Upper lobe of left lung (tissue), 6 donors: ENCODE measurements at places on chromosomes 3 and 15. TPM values are rescaled to one million over a fixed set of nuclear protein-coding genes. Genes with fewer than 3 reads are reported as not detected.

XPC gene
- total RNA-seq: 47.3 TPM

SPTSSB gene
- 0.46 TPM for total RNA-seq

PLA2G4D gene
- not detected for total RNA-seq

FAM227B gene
- total RNA-seq: 2.9 TPM

FMN1 gene
- 176 TPM for total RNA-seq

LTF gene
- 15.3 TPM for total RNA-seq

ACTL6A gene
- total RNA-seq: 47.3 TPM

GOLGA8S gene
- not detected for total RNA-seq

FBXW12 gene
- not detected for total RNA-seq

C2CD4A gene
- total RNA-seq: not detected

CFAP100 gene
- total RNA-seq: 32.5 TPM

MME gene
- 82.1 TPM for total RNA-seq

MED12L gene
- total RNA-seq: not detected

GRCh38 chr3:119318876-119319275 is 24.7 kb downstream of the ARHGAP31 start:
- peaks cover 56% of the 10 kb centered on the region for H3K4me1 ChIP-seq
- no peaks in the 10 kb centered on the region for H3K36me3 ChIP-seq
- no peak for DNase-seq
- H3K27ac ChIP-seq: no peak overlapping the region
- no peaks in the 10 kb centered on the region for H3K27me3 ChIP-seq

- no peak for DNase-seq
- peaks cover 43% of the 10 kb centered on the region for H3K4me1 ChIP-seq
- no peaks in the 10 kb centered on the region for H3K36me3 ChIP-seq
- no peak overlapping the region for H3K4me3 ChIP-seq
- no peak overlapping the region for H3K27ac ChIP-seq
Observed at GRCh38 chr3:127701280-127701911, 28.6 kb downstream of the ABTB1 start.

GRCh38 chr3:17469954-17470353 is 272.5 kb downstream of the TBC1D5 start:
- no peak overlapping the region for H3K27ac ChIP-seq
- H3K27me3 ChIP-seq: no peaks in the 10 kb centered on the region
- H3K4me1 ChIP-seq: no peaks in the 10 kb centered on the region
- no peak overlapping the region for H3K4me3 ChIP-seq

DNA sequence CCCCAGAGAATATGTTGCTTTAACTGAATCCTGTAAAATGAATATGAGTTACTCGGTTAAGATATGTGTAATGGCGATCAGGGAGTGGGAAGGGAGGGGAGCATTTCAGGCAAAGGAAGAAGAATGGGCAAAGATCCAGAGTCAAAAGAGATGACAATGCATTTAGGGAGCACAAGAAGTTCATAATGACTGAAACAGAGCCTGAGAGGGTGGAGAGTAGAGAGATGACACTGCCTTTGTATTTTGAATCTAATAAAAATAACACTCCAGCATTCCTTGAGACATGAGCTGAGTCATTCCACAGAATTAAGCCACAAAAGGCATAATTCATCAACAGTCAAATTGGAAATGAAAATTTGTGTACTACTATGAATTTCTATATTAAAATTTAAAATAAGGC is 105.3 kb upstream of the PEX5L start:
- no peaks in the 10 kb centered on the region for H3K36me3 ChIP-seq
- DNase-seq: no peak
- no peak overlapping the region for H3K27ac ChIP-seq
- no peaks in the 10 kb centered on the region for H3K27me3 ChIP-seq
- no peak overlapping the region for H3K4me3 ChIP-seq
- H3K4me1 ChIP-seq: no peaks in the 10 kb centered on the region

DNA sequence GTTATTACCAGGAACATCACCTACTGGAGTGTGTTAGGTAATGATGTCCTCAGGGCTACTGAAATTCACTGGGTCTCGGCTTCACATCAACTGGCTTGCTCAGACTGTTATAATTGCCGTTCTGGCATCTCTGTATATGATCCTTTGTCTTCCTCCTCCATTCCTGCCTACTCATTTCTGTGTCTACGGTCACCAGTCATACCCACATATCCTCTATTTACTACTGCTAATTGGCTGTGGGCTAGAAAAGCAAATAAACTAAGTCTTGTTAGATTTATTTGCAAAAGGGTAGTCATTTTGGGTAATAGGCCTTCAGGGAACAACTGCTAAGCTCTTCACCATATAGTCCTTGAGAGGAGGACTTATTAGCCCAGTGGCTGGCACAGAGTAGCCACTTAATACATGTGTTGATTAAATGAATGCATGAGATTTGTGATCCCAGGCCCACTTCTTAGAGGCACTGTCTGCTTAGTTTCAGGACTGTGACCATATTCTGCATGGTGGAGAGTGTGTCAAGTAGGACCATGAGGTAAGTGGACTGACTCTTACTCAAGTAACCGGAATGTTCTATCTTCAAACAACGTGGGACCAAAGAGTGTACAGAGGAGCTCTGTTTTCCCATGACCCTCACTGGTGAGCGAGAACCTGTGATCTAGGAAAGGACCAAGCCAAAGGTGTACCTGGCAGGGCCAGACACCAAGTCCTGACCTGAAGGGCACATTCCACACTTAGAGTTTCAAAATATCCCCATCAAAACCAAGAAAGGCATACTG is 13.2 kb downstream of the ZDHHC3 start:
- H3K4me3 ChIP-seq: no peak overlapping the region
- peaks cover 45% of the 10 kb centered on the region for H3K4me1 ChIP-seq
- H3K36me3 ChIP-seq: peaks cover 8% of the 10 kb centered on the region
- H3K27me3 ChIP-seq: no peaks in the 10 kb centered on the region
- DNase-seq: peak; percentile 61

DNA sequence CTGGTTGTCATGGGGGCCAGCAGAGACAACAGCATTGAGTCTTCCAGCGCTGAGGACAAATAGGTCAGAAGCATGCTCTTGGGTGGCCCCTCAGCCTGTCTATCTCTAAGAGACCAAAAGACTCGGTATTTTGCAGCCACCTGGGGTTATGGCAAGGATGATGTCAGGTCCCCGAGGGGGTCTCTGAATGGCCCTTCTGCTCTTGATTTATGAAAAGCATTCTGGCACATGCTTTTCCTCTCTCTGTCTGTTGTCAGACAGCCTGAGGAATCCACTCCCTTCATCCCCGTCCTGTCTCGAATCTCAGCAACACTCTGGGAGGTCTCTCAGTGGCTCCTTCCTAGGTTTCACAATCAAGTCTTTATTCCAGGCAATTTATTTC is 156.6 kb upstream of the RGMA start:
- no peak overlapping the region for H3K27ac ChIP-seq
- DNase-seq: no peak
- H3K4me1 ChIP-seq: no peaks in the 10 kb centered on the region
- H3K27me3 ChIP-seq: no peaks in the 10 kb centered on the region
- H3K36me3 ChIP-seq: no peaks in the 10 kb centered on the region

DNA sequence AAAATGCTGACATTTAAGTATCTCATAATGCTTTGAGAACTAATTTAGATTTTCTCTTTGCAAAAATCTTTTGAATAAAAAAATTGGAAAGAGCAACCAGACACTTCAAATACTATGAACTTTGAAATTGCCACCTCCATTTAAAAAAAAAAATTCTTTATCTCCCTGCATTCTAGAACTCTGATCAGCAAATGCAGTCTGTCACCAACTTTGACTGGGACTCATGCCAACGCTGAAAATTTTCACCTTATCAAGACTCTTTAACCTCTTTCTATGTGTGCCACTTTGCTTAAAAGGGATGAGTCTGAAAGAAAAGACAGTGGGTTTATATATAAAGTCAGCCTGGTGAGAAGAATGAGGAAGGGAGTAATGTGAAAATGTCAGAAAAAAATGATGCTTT is 191.2 kb upstream of the ARPP21 start:
- no peak for DNase-seq
- no peak overlapping the region for H3K4me3 ChIP-seq
- H3K4me1 ChIP-seq: no peaks in the 10 kb centered on the region
- H3K27ac ChIP-seq: no peak overlapping the region
- H3K36me3 ChIP-seq: no peaks in the 10 kb centered on the region

GRCh38 chr3:112811131-112811884 is 35.4 kb downstream of the CD200R1L start:
- H3K36me3 ChIP-seq: no peaks in the 10 kb centered on the region
- H3K27me3 ChIP-seq: no peaks in the 10 kb centered on the region
- DNase-seq: no peak
- H3K4me1 ChIP-seq: no peaks in the 10 kb centered on the region
- no peak overlapping the region for H3K27ac ChIP-seq

GRCh38 chr15:100109486-100110035 is 232.2 kb downstream of the ADAMTS17 start:
- no peak for DNase-seq
- no peaks in the 10 kb centered on the region for H3K27me3 ChIP-seq
- no peak overlapping the region for H3K4me3 ChIP-seq

GRCh38 chr3:182794455-182795388 is 1.4 kb downstream of the ATP11B start:
- no peaks in the 10 kb centered on the region for H3K36me3 ChIP-seq
- peaks cover 5% of the 10 kb centered on the region for H3K4me1 ChIP-seq
- DNase-seq: no peak

GRCh38 chr15:65922621-65923020 is 53.3 kb downstream of the RAB11A start:
- DNase-seq: no peak
- peaks cover 12% of the 10 kb centered on the region for H3K36me3 ChIP-seq
- H3K27ac ChIP-seq: no peak overlapping the region
- no peaks in the 10 kb centered on the region for H3K4me1 ChIP-seq
- H3K4me3 ChIP-seq: no peak overlapping the region

GRCh38 chr3:34260271-34261000 is 462.0 kb downstream of the PDCD6IP start:
- no peaks in the 10 kb centered on the region for H3K36me3 ChIP-seq
- peaks cover 4% of the 10 kb centered on the region for H3K4me1 ChIP-seq
- H3K27me3 ChIP-seq: no peaks in the 10 kb centered on the region
- peak; percentile 36 for DNase-seq
- no peak overlapping the region for H3K4me3 ChIP-seq

- no peaks in the 10 kb centered on the region for H3K36me3 ChIP-seq
- no peaks in the 10 kb centered on the region for H3K27me3 ChIP-seq
Observed at GRCh38 chr15:33099739-33100138, 94.8 kb downstream of the FMN1 start.

- H3K4me1 ChIP-seq: no peaks in the 10 kb centered on the region
- H3K27ac ChIP-seq: no peak overlapping the region
- DNase-seq: peak; percentile 83
- H3K27me3 ChIP-seq: no peaks in the 10 kb centered on the region
- no peaks in the 10 kb centered on the region for H3K36me3 ChIP-seq
- peak overlapping the region; percentile 26 for H3K4me3 ChIP-seq
Observed at GRCh38 chr15:24878153-24878552, 76.6 kb upstream of the SNRPN start.

DNA sequence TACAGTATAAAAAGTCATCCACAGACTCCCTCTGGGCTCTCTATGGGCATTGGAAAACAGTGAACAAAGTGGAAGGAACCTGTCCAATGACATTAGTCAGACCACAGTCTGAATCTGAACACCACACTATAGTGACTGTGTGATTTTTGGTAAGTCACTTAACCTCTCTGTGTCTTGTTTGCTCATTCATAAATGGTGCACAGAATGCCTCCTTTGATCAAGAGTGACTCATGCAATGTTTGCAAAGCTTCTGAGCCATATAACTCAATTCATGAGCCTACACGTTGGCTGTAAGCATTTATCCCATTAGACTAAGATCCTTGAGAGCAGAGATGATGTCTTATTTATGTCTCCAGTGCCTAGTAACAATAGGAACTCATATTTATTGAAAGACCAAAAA is 46.7 kb downstream of the SV2B start:
- DNase-seq: no peak
- H3K4me1 ChIP-seq: peaks cover 4% of the 10 kb centered on the region
- H3K27ac ChIP-seq: no peak overlapping the region
- H3K4me3 ChIP-seq: no peak overlapping the region
- no peaks in the 10 kb centered on the region for H3K36me3 ChIP-seq

DNA sequence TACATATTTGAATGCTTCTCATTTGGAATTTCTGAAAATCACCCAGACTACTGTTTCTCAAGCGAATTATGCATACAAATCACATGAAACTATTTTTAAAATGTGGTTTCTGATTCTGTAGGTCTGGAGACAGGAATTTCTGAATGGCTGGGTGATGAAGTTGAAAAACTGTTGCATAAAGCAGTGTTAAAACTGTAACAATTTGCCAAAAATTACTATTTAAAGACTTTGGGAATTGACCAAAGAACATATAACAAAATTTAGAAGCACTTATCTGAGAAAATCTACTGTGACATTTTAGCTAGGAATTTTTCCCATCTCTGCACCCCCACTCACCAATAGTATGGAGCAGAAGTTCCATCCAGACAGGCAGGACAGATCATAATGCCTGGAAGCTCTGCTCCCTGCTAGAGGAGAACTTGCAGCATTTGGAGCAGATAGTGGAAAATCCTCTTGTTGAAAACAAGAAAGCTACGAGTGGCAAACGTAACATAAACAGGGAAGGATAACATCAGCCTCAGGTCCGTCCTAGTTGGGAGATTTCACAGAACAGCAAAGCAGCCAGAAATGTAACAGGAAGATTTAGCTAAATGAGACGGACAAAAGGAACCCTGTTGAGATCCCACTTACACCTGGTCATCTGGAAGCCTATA is 132.3 kb upstream of the MCTP2 start:
- DNase-seq: no peak
- H3K4me1 ChIP-seq: no peaks in the 10 kb centered on the region
- no peaks in the 10 kb centered on the region for H3K27me3 ChIP-seq
- no peak overlapping the region for H3K4me3 ChIP-seq
- no peak overlapping the region for H3K27ac ChIP-seq
- H3K36me3 ChIP-seq: no peaks in the 10 kb centered on the region

- no peaks in the 10 kb centered on the region for H3K36me3 ChIP-seq
- no peak for DNase-seq
- H3K4me3 ChIP-seq: no peak overlapping the region
- no peak overlapping the region for H3K27ac ChIP-seq
Observed at GRCh38 chr3:32901005-32901932, 50.2 kb upstream of the CCR4 start.

GRCh38 chr3:25784971-25785370 is 1.7 kb upstream of the NGLY1 start:
- H3K4me3 ChIP-seq: no peak overlapping the region
- DNase-seq: no peak

DNA sequence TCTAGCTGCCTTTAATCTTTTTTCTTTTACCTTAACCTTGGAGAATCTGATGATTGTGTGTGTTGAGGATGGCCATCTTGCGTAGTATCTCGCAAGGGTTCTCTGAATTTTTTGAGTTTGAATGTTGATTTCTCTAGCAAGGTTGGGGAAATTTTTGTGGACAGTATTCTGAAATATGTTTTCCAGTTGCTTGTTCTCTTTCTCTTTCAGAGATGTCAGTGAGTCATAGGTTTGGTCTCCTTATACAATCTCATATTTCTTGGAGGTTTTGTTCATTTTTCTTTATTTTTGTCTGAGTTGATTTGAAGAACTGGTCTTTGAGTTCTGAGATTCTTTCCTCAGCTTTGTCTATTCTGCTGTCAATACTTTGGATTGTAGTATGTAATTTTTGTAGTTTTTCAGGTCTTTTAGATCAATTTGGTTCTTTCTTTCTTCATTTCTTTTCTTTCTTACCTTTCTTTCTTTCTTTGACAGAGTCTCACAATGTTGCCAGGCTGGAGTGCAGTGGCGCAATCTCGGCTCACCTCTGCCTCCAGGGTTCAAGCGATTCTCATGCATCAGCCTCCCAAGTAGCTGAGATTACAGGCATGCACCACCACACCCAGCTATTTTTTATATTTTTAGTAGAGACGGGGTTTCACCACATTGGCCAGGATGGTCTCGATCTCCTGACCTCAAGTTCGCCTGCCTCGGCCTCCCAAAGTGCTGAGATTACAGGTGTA is 366.4 kb upstream of the RASGRP1 start:
- H3K27ac ChIP-seq: no peak overlapping the region
- no peak overlapping the region for H3K4me3 ChIP-seq
